NCI-H1930 (cell line): ENCODE measurements at places on chromosomes 1 and 21.
A peak's percentile ranks its signal among the peaks of the same experiment; 100 is the strongest.

DNA sequence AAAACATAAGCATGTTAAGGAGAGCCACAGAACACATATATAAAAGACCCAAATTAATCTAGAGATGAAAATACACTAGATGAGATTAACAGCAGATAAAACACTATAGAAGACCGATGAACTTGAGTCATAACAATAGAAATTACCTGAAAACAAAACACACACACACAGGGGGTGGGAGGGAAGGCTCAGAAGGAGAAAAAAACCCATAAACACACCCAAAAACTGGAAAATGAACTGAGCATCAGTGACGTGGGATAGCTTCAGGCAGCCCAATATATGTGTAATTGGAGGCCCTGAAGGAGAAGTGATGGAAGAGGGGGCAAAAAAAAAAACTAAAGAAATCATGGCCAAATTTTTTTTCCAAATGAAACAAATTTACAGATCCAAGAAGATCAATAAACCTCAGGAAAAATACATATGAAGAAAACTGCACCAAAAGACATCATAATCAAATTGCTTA, 11.4 kb downstream of the ALDH9A1 start:
- no peak for DNase-seq

GRCh38 chr1:8020032-8020431, 6.1 kb downstream of the ERRFI1 start:
- DNase-seq, result no peak

- no peak for DNase-seq
These were observed 9.8 kb downstream of the DUSP10 start for GRCh38 chr1:221732052-221732451.

DNA sequence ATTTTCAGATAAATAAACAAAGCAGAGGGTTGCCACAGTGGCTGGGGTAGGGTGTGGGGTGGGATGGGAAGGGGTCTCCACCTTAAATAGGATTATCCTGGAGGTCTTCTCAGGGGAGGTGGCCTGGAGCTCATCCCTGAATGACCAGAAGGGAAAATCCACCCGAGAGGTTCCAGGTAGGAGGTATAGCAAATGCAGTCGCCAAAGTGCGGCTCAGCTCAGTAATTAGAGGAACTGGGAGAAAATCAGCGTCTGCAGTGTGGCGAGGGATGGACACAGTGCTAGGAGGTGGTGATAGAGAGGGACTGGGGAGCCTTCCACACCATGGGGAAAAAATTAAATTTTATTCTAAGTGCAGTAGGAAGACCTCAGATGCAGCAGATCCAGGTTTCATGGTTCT, 584.5 kb downstream of the MATN1 start:
- no peak for DNase-seq

DNA sequence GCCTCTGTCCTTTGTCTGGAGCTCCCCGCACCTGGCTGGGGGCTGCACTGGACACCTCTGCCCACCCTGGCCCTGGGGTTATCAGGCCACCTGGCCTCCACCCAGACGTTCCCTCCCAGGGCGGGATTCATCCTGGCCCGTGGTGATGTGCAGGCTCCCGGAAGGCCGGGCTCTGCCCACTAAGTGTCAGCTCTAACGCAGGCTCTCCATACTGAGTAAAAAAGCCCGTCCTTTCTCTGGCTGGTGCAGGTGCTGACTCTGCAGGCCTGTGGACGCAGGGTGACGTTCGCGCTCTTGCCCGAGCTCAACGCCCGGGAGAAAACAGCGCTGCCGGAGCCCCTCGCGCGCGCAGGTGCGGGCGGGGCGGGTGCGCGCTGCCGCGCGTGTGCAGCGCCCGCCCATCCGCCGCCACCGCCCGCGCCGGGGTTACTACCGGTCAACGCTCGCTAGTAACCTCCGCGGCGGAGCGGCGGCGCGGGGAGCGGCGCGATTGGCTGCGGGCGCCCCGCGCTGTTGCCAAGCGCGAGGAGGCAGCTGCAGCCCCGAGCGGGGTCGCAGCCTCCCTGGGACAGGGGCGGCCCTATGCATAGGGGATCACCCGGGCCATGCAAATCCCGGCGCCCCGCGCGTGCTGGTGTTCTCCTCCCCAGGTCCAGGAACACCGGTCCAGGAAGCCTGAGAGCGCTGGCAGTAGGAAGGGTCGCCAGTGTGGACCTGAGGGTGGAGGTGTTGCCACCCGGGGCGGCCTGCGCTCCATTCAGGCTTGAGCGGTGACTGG, 15.7 kb downstream of the ABCG1 start:
- peak; percentile 69 for DNase-seq

GRCh38 chr1:14113841-14114567, 414.0 kb downstream of the PRDM2 start:
- peak; percentile 49 for DNase-seq

DNA sequence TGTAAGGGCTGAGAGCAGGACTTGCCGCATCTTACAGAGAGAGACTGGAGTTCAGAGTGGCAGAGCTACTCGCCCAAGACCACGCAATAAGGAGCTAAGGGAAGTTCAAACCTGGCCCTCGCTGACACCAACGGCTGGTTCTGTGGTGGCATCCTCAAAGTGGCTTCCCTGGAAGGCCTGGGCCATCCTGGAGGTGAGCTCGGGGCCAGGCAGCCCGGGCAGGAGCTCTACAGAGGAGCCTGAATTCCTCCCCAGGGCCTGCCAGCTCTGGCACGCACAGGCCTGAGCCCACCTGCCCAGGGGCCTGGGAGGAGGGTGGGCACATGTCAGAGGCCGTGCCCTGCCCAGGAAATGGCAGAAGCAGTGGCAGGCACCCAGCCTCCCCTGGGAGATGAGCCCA, 68.6 kb downstream of the MEGF6 start:
- no peak for DNase-seq

DNA sequence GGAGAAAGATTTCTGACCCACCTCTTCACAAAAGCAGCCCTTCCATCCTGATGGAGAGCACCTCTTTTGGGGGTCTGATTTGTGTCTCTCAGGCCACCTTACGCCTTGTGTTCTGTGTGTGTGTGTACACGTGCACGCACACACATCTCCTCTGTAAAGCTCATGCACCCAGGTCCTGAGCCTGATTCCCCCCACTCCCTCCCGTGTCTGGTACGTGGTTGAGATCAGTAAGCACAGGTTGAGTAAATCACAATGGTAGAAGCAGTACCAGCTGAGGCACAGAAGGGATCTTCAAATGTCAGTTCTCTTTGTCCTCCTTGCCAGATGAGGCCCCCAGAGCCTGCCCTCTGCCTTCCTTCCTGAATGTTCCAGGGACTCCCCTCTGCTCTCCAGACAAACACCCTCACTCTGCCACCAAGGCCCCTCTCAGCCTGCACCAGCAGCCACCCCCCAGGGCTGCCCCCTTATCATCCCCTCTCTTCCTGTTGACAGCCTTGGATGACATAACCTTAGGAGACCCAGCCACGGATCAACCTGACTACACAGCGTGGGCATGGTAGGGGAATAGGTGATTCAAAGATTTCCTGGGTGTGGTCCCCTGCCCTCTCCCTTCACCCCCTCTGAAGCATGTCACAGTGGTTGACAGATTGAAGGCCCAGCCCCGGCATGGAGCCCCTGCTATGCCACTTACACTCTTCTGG, 112.8 kb downstream of the HIVEP3 start:
- DNase-seq, result no peak

DNA sequence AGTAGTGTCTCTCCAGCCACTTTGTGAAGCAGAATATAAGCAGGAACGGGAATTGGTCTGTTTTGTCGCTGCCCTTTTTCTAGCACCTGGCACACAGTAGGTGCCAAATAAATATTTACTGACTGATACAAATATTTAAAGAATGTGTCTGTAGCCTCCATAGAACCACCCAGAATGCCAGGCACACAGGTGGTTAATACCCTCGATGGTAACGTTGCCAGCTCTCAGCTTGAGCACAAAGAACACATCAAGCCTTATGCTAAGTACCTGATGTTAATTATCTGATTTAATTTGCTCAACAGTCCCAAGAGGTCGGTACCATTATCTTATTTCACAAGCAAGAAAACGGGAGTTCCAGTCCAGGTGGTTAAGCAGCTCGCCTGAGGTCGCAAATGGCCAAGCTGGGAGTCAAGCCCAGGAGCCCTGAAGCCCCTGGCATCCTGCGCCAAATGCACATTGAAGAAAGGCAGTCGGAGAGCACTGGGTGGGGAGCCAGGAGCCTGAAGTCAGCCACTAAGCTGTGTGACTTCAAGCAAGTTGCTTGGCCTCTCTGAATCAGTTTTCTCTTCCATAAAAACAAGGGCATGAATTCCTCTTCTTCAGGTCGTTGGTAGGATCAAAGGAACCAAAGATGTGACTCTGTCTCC, 26.4 kb downstream of the HSPG2 start:
- no peak for DNase-seq

DNA sequence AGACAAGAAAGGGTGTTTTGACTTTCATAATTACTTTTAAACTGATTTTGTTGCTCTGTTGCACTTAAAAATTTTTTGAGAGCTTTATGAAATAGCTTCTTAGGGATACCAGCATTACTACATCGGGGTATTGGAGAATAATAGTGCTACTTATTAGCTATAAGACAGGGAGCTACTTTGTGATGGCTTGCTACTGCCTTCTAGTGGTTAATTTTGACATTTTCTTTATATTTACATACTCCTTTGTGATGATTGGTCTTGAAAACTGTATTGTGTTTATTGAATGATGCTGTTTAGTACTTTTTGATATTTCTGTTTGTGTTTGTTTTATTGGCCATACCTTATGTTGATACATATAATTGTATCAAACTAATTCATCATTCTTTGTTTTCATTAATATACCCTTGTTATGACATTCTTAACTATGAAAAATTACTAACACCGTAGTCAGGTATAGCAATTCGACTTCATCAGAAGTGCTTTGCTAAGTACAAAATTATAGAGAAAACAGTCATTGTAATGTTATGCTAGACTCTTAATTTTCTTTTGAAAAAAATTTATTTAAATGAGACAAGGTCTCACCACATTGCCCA, 85.5 kb downstream of the CLIC4 start:
- DNase-seq, result peak; percentile 21

GRCh38 chr1:247347477-247348222, 16.0 kb upstream of the ZNF496 start:
- no peak for DNase-seq

DNA sequence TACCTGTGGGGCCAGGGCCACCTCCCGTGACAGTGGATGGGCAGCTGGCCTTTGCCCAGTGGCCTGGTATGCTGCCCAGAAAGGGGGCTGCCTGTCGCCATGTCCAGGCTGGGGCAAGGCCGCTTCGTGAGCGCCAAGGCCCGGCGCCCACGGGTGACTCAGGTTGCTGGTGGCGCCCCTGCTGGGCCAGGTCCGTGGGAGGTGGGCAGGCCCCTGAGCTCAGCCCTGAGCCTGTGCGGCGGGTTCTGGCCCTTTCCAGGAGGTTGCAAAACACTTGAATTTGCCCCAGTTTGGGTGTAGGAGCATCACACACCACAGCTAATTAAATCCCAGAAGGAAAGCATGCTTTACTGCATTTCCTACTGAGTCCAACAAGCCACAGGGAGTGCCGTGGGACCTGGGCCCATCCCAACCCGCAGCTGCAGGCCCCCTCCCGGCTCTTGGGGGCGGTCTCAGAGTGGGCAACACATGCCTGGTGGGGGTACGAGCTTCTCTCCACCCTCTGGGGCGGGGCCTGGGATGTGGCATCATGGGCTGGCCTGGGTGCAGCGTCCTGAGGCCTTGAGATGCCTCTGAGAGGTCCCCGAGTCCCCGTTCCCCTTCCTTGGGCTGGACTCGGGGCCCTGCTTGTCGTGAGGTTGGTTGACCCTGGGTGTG, 159.8 kb downstream of the PEX14 start:
- DNase-seq, result no peak

DNA sequence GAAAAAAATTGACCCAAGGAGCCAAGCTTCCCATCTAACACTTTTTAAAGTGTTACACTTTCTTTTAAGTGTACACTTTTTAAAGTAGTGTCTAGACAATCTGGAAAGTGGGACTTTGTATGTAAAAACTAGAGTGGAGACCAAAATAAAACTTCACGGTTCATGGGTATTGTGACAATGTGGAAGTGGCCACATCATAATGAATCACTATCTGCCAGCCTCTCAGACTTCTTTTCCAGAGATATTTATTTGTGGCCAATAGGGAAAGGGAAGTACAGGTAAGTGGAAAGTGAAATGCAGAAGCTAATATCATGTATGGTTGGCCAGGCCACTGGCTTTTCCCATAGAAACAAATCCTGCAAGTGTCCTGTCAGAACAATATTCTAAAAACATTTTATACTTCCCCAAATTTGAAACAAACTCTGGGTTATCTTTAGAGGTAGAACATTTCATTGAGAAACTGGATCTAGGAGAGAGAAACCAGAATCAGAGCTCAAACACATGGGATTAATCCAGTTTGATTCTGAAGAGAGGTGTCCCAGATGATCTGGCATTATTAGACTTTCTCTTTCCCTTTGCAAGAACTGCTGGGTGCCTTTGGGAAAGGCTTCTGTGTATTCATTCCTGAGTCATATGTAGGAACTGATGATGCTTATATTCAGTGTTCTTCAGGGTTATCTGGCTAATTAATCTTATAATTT, 2.0 kb downstream of the TNFSF18 start:
- DNase-seq, result no peak

DNA sequence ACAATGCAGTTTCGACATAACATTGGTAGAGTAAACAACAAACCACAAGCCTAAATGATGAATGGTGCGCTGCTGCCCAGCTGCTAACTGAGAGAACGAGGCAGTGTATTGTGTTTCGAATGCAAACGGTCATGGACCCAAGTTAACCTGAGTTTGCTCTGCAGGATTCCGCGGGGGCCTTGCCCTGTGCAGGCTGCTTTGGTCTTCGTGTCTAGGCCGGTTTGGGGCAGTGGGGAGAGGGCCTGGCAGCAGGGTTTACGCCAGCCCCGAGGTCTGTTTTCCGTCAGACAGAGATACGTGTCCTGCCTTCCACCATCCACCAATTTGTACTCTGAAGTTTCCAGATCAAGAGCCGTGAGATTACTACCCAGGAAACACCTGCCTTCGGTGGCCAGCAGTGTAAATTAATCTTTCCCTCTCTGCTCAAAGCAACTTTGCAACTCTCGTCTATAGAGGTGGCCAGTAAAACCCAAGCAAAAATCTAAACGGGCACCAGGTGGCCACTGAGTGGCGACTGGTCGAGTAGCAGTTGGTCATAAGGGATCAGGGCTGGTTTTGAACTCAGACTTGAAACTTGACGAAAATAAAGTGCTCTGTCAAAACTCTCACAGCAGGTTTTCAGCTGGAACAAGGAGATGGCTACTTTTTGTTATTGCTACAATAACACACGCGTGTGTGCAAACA, 6.3 kb upstream of the PRDM15 start:
- no peak for DNase-seq

GRCh38 chr1:213745451-213745850, 242.3 kb upstream of the PROX1 start:
- no peak for DNase-seq

DNA sequence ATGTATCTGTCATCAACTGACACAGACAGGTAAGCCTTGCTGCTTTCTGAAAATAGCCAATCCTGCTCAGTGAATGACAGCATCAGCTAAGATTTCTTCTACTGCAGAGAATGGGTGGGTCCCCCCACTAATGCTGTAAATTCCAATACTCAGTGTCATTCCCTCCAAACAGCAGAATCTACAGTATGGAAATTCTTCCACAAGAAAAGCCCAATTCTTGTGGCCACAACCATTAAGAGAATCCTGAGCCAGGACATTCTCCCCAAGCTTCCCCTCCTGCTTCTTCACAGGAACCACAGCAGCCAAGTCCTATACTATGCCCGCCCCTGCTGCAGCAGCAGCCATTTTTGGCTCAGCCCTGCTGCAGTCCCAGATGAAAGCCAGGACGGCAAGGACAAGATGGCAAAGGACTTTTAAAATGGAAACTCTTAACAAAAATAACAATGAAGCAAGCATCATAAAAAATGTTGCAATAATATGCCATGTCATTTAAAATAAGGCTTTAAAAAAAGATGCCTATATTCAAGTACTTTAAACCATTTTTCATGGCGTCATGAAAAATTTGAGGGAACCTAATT, 26.8 kb downstream of the EIF4G3 start:
- DNase-seq, result no peak

GRCh38 chr1:113388621-113389358, 1.5 kb upstream of the MAGI3 start:
- no peak for DNase-seq
